ENCODE measurements at places on chromosomes 6 and 20.

GRCh38 chr6:157629220-157629619 lies 193.8 kb upstream of the SNX9 start:
- DNase-seq: no peak

- no peak for DNase-seq
These were observed 35.1 kb downstream of the PDRG1 start for GRCh38 chr20:31916708-31917107.

- no peak for DNase-seq
These were observed 41.8 kb downstream of the RBM38 start for GRCh38 chr20:57432862-57433491.

DNA sequence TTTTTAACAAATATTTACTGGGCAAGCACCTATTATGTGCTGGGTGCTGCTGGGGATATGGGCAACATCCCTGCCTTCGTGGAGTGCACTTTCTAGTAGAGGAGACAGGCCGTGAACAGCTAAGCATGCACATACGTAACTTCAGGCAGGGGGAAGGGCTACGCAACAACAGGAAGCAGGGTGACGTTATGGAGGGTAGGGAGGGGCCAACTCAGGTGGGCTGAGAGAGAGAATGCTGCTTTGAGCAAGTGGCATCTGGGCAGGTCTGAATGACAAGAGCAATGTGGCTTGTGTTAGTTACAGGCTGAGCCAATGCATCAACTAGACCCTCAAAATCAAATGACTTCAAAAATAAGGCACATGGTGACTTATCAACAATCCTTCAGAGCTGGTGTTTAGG lies 112.1 kb downstream of the CDC5L start:
- DNase-seq: no peak

GRCh38 chr6:91669154-91669870 lies 1082.4 kb upstream of the MAP3K7 start:
- DNase-seq: no peak

- DNase-seq: no peak
These were observed 84.6 kb downstream of the MAN1A1 start for GRCh38 chr6:119264854-119265397.

DNA sequence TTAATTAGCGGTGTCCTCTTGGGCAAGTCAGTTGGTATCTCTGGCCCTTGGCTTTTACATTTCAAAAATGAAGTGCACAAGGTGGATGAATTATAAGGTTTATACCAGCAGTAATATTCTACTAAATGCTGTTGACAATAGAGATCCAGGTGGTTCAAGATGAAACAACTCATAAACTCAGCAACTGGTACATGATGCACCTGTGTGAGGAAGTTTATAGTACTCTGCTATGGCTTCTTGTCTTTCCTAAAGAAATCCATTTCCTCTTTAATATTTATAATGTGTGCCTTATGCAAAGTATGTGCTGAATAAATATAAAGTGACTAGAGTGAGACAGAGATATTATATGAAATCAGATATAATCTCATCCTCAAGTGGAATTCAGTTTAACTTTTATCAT lies 48.5 kb downstream of the ADGRG6 start:
- DNase-seq: no peak

DNA sequence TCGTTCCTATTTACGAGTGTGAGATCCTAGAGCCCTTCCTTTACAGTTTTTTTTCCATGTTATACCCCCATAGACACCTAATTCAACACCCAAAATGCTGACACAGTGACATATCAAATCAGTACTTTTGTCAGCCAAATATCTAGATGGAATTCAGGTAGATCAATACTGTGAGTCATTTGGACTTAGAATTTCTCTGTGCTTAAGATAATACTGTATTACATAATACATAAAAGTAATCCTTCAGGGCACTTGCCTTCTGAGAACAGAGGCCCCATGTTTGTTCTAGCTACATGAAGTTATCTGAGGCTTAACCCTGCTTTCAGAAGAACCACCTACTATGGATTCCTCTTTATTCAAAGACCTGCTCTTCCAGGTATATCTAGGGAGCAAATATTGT lies 623.1 kb downstream of the PHF3 start:
- DNase-seq: no peak

DNA sequence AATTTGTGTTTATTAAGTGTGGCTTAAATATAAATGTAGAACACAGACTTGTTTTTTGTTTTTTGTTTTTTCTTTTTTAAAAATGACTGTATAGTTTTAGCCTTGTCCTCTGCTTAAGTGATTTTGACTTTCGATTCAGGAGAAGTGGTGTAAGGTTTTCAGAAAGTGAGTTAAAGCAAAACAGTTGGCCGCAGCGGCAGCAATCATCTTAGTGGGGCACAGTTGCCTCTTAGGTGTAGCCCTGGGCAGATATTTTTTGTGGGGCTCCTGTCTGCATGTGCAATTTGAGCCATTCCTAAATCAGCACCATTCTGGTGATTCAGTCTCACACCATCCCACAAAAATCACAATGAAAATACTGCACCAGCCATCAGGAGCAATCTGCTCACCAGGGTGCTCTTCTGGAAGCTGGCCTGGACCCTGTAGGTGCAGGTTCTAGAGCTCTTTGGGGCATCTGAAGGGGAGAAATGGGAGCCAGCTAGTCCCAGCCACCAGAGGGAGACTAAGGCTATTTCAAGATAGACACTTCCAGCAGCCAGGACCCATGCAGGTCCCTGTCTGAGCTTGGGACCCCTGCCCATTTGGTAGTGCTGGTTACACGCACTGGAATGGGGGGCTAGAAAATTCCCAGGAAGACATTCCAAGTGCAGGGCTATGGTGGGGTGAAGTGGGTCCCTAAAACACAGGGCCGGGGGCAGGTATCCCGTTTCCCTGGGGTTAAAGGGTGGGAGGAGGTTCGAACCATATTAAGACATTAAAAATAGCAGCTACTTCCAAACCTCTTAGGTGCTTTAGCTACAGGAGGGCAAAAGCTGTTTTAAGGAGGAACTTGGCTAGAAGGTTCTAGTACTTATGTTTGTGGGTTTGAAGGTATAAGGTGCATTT lies 156.6 kb downstream of the NFATC2 start:
- peak; percentile 75 for DNase-seq

- DNase-seq: no peak
These were observed 8.8 kb downstream of the CARMIL1 start for GRCh38 chr6:25287941-25288340.

GRCh38 chr20:23407781-23408464 lies 13.4 kb downstream of the NAPB start:
- no peak for DNase-seq

- DNase-seq: no peak
These were observed 1579.3 kb downstream of the HACE1 start for GRCh38 chr6:103280417-103280816.

DNA sequence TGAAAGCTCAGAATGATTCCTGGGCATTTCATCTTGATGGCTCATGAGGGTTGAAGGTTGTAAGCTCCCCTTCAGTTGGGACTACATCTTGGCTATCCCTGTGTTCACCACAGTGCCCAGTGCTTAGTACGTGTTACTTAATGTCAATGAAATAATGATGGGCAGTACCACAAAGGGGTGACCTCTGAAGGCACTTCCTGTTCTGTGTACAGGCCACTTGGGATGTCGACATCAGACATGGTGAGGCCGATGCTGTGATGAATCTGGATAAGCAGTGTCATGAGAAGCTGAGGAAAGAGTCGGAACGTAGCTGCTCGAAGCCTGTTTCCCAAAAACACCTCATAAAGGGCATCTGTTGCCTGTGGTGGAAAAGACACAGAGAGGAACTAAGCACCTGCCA lies 27.6 kb upstream of the RBL1 start:
- no peak for DNase-seq

GRCh38 chr6:52610745-52611355 lies 34.0 kb upstream of the TRAM2 start:
- DNase-seq: no peak

DNA sequence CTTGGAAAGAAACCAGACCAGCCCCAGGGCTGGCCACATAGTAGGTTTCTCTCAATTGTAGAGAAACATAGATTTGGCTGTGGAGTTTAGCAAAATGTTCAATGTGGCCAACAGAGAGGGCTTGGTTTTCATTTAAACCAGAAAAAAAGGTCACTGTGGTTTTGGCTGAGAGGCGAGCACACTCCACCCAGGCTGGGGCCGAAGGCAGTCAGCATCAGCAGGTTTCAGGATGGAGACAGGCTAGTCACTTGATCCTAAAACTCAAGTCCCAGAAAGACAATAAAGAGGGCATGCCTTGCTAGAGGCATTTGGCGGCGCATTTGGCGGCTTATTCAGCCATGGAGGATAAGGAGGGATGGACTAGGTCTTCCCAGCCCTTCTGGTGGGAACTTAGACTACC lies 73.1 kb downstream of the PRND start:
- DNase-seq: no peak

DNA sequence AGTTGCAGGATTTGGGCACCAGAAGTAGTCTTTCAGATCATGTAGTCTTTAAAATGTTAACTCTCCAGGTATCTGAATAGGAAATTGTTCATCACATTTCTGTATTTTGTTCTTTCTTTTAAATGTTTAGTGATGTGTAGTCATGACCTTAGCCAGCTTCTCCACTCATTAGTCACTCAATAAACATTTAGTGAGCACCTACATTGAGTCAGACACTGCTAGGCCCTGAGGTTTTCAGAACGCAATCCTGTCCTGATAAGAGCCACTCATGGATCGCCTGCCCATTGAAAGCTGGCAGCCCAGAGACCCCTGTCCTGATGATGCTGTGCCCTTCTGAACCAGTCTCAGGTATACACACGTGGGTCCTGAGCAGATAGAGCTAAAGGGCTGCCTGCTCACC lies 163.4 kb upstream of the HEY2 start:
- no peak for DNase-seq

DNA sequence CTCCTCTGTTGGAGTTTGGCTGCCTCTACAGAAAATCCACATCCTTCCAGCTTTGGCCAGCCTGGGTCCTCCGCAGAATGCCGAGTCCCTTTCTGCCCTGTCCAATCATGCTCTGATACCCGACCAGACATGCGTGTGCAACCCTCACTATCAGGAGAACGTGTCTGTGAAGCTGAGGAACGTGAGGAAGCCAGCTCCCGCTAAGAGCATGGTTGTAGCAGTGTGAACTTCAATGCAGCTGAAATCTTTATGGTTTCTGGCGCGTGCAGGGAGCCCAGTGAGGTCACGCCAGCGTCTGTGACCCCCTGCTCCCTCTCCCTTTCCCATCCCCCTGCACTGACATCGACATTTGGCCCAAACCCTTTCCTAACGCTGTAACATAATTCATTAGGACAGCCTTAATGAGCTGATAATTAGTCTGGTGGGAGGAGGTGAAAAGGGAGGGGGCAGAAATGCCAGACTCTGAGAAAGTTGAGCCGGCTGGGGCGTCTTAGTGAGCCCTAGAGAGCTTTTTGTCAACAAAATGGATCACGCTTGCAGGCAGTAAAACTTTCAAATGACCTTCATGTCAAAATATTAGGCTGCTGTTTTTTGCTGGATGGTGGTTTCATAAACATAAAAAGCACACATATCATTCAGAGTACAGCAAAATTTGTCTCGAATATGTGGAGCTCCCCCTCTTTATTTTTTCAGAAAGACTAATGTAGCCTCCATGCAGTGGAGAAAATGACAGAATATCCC lies 423.3 kb downstream of the QKI start:
- DNase-seq: no peak

- peak; percentile 50 for DNase-seq
These were observed 84.3 kb upstream of the TAB2 start for GRCh38 chr6:149233056-149233715.

GRCh38 chr6:142320366-142320765 lies 18.6 kb downstream of the ADGRG6 start:
- no peak for DNase-seq

DNA sequence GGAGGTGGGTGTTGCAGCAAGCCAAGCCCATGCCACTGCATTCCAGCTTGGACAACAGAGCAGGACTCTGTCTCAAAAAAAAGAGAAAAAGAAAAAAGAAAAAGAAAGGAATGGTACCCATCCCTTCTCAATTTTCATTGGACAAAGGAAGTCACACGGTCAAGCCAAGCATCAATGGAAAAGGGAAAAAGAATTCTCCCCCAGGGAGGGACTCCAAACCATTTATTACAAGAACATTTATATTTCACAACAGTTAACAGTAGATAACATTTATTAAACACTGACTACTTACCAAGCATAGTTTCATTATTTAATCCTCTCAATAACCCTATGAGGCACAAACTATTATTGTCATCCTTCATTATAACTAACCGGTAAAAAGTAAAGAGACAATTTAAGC lies 6.6 kb upstream of the KIF13A start:
- DNase-seq: no peak

DNA sequence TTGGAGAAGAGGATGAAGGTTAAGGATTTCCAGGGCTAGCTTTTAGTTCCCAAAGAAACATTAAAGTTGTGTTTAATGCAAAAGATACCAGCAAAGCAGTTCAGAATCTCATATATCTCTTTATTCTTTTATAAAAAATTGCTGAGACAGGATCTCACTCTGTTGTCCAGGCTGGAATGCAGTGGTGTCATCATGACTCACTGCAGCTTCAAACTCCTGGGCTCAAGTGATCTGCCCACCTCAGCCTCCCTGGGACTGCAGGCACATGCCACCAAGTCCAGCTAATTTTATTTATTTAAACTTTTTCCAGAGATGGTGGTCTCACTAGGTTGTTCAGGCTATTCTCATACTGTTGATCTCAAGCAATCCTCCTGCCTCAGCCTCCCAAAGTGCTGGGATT lies 41.1 kb upstream of the CAP2 start:
- DNase-seq: no peak

GRCh38 chr6:37399795-37400490 lies 33.1 kb upstream of the CMTR1 start:
- DNase-seq: no peak

GRCh38 chr6:127120023-127120786 lies 1.7 kb downstream of the RSPO3 start:
- peak; percentile 15 for DNase-seq

DNA sequence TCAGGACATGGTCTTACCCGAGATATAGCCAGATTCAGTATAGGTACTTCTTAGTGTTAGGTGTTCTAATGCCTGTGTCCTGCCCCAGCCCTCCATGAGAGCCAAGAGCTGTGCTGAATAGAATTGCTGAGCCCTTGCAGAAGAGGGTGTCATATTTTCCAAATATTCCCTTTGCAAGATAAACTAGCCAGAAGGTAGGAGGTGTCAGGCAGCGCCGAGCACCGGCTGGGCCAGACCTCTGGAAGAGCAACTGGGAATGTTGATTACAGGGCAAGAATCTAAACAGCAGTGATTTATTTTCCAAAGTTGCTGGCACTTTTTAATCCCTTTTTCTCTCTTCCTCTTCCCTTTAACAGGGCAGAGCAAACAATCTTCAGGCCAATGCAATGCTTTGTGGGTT lies 37.1 kb upstream of the EZR start:
- no peak for DNase-seq

- no peak for DNase-seq
These were observed 57.8 kb downstream of the PTPN1 start for GRCh38 chr20:50567860-50568548.

DNA sequence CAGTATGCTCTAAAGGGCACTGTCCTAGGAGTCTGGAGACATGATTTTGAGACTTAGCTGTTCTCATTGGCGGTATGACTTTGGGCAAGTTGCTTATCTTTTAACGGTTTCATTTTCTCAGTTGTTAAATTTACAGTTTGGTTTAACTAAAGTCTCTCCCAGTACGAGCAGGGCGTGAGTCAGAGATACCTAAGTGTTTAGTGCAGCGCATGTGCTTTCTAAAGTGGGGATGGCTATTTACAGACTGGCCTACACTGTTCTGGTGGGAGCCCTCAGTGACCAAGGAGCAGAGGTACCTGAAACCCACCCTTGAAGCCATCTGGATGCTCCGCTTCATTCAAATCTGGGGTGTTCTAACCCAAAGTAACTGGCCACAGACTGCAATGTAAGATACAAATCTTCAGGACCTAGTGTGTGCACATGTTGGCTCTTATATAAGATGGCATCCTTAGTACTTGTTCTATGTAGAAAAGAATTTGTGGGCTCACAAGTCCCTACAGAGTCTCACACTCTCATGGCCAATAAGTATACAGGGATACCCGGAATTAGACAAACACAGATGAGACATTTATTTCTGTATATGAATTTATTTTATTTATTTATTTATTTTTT lies 10.7 kb downstream of the MSH5 start:
- no peak for DNase-seq
